ENCODE measurements at places on chromosomes 13 and 19.
A peak's percentile ranks its signal among the peaks of the same experiment; 100 is the strongest.

- no peak for DNase-seq
Measured at GRCh38 chr13:42125046-42125445, 76.6 kb downstream of the DGKH start.

GRCh38 chr13:49587311-49587847 is 2.0 kb upstream of the RCBTB1 start:
- no peak for DNase-seq

GRCh38 chr13:85383291-85383690 is 415.9 kb downstream of the SLITRK6 start:
- DNase-seq = no peak

GRCh38 chr19:54128796-54129616 is 8.6 kb upstream of the CNOT3 start:
- DNase-seq = no peak

GRCh38 chr13:111008351-111008750 is 93.5 kb upstream of the ANKRD10 start:
- no peak for DNase-seq

DNA sequence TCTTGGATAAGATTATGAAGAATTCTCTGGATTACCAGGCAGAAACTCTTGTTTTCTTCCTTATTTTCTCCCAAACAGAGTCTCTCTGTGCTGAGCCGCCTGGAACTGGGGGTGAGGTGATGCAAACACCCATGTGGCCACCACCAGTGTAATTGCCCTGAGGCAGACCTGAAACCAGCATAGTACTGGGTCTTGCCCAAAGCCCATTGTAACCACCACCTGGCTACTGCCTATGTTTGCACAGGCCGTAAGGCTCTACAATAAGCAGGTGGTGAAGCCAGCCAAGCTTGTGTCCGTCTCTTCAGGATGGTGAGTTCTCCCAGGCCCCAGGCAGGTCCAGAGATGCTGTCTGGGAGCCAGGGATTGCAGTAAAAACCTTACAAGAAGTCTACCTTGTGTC is 18.9 kb upstream of the KBTBD7 start:
- no peak for DNase-seq

GRCh38 chr13:32254416-32254815 is 60.7 kb downstream of the ZAR1L start:
- no peak for DNase-seq

GRCh38 chr19:51727349-51727880 is 3.6 kb upstream of the HAS1 start:
- no peak for DNase-seq

DNA sequence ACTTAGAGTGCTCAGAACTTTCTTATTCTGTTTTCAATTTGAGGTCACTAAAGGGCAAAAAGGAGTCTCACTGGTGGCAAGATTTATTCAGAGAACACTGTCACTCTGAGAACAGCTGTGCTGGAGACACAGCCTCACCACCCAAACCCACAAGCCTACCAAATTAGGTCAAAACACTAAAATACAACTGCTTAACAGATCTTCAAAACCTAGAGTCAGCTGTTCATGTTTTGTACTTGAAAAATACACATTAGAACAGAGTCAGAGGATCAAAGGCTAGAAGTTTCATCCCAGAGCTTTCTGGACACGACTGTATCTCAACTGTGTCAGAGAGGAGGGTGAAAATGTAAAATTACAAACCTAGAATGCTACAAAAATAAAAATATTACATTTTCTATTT is 89.3 kb downstream of the MIPEP start:
- DNase-seq = no peak

DNA sequence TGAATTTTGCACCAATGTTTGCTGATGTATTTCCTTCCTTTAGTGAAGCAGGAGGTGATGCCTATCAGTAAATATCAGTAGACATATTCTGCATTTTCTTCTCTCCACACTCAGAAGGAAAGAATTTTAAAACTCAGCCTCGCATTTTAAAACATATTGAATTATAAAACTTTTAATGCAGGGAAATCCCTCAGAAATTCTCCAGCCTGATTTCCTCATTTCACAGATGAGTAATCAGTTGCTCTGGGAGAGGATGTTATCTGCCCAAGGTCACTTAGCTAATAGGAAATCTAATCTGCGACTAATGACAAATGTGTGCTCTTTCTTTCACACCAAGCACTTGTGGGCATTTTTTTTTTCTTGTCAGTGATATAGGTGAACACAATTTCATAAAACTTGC is 320.6 kb downstream of the ITGBL1 start:
- no peak for DNase-seq

DNA sequence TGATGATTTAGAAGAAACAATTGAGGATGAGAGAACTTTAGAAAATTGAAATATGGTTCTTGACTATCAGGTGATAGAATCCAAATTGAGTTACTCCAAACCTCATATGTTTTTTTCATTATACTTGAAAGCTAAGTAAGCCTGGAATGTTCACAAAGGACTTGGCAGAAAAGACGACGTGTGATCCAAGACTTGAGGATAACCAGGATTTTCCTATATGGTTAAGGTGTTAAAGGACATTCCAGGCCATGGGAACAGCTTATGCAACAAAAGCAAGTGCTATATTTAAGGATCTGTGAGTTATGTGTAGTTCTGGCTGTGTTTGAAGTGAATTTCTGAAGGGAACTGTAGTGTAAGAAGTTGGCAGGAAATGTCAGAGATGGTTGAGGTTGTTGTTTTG is 52.5 kb downstream of the SLITRK1 start:
- no peak for DNase-seq

GRCh38 chr13:28583651-28584091 is 75.3 kb upstream of the POMP start:
- DNase-seq = no peak

- DNase-seq = no peak
Measured at GRCh38 chr13:49625392-49626079, 2.8 kb upstream of the ARL11 start.

DNA sequence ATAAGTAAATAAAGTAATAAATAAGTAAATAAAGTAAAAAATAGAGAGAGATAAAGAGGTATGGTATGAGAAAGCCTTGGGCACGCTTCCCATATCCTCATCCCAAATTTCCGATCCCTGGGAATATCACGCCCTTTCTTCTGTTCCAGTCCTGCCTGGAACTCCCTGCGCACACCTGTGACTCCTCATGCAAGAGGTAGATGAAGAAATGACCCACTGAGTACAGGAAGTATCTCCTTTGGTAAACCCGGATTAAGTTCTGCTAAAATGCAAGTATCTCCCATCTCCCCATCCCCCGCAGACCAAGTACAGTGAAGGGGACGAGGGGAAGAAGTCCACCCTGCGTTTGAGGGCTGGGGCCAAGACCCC is 399 bp upstream of the ZNF136 start:
- DNase-seq = no peak

DNA sequence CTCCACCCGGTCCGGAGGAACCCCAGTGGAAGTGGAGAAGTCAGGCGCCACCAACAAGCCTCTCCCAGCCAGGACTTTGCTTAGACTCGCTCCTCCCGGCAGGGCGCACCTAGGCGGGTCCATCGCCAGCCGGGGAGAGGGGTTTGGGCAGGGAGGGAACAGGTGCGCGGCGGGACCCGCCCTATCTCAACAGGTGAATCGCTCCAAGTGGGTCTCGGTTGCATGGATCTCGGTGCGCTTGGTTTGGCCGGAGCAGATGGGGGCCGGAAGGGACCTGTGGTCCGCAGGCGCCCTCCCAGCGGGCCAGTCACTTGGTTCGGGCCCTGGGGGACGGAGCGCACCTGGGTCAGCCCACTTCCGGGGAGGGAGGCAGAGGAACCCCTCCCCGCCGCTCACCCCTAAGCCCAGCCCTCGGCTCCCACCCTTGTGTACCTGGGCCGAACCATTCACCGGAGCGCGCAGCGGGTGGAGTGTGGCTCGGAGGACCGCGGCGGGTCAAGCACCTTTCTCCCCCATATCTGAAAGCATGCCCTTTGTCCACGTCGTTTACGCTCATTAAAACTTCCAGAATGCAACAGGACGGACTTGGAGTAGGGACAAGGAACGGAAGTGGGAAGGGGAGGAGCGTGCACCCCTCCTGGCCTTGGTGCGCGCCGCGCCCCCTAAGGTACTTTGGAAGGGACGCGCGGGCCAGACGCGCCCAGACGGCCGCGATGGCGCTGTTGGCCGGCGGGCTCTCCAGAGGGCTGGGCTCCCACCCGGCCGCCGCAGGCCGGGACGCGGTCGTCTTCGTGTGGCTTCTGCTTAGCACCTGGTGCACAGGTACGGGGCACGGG is at the start of gene LSR:
TSS of gene LSR (plus strand) at position 693 of the 836 bp plus-strand sequence. CDS start at position 714, 21 bp downstream.
- DNase-seq = peak; percentile 65

DNA sequence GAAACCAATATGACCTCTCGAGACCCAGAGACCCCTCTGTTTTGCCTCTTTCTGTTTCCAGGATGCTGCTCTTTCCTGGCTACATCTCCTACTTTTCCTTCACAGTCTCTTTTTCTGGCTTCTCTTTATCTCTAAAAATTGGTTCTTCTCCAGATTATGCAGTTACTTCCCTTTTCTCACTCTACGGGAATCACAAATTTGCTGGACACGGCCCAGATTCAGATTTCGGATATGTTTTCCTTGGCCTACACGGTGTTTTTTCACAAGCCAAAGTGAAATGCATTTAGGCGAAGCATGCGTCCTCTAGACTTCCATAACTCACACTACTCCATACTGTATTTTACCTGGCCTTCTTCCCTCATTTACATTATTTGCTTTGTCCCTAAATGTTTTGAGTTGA is 214.7 kb upstream of the MIR17HG start:
- DNase-seq = no peak

- peak; percentile 44 for DNase-seq
Measured at GRCh38 chr19:10230861-10231611, at the start of gene S1PR2. Gene S1PR2 (minus strand): TSS chr19:10231331. CDS start chr19:10224905, 6,426 bp downstream.

- no peak for DNase-seq
Measured at GRCh38 chr19:746956-747355, 4.0 kb upstream of the MISP start.

GRCh38 chr19:43984687-43985000 is 656 bp downstream of the ZNF155 start:
- DNase-seq = no peak

Measured in activated naive CD4-positive, alpha-beta T cell (primary cell).